ENCODE measurements at places on chromosomes 1 and 21.

GRCh38 chr1:17130138-17130635, 10.9 kb upstream of the PADI2 start:
- H3K27me3 ChIP-seq, result no peaks in the 10 kb centered on the region
- peaks cover 23% of the 10 kb centered on the region for H3K4me1 ChIP-seq
- no peak overlapping the region for H3K27ac ChIP-seq
- H3K36me3 ChIP-seq, result no peaks in the 10 kb centered on the region
- no peak for DNase-seq
- H3K4me3 ChIP-seq, result no peak overlapping the region

- H3K27me3 ChIP-seq, result no peaks in the 10 kb centered on the region
- H3K36me3 ChIP-seq, result no peaks in the 10 kb centered on the region
- DNase-seq, result no peak
- no peak overlapping the region for H3K27ac ChIP-seq
These were observed 78.9 kb upstream of the MROH9 start for GRCh38 chr1:170856455-170856854.

- H3K27ac ChIP-seq, result no peak overlapping the region
- peaks cover 11% of the 10 kb centered on the region for H3K36me3 ChIP-seq
- H3K27me3 ChIP-seq, result peaks cover 7% of the 10 kb centered on the region
- no peak for DNase-seq
- H3K4me3 ChIP-seq, result no peak overlapping the region
These were observed 11.8 kb upstream of the CELSR2 start for GRCh38 chr1:109237512-109237911.

DNA sequence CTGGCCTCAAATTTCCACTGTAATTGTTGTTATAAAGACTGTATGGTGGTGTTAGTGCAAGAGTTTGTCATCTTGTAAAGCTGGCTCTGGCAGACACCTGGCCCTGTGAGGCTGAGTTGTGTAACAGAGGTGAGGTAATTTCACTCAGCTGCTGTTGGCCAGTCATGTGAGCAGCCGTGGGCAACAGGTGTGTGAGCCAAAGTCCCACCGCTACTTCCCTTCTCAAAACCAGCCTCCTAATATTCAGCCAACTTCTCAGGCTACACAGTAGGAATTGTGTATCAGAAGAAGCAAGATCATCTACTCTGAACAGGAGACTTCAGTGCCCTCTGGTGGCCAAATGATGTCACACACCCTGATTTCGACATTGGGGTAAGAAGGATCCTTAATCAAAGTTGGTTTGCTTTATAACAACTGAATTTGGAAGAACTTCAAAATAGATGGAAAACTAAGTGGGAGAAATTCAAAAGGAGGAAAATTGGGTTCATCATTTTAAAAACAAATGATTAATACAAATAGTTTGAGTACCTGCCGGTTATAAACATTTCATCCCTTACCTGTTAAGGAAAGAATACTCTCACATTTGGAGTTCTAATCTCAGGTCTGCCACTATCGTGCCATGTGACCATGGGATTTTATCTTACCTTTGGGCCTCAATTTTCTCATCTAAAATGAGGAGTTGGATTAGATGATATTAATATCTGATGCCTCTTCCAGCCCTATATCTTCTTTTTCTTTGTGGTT, 2.6 kb upstream of the CREG1 start:
- H3K4me3 ChIP-seq, result no peak overlapping the region
- no peaks in the 10 kb centered on the region for H3K27me3 ChIP-seq

- no peak overlapping the region for H3K27ac ChIP-seq
- no peak for DNase-seq
- H3K27me3 ChIP-seq, result no peaks in the 10 kb centered on the region
- H3K36me3 ChIP-seq, result no peaks in the 10 kb centered on the region
- H3K4me1 ChIP-seq, result no peaks in the 10 kb centered on the region
These were observed 38.2 kb downstream of the PRKCZ start for GRCh38 chr1:2088458-2088857.

DNA sequence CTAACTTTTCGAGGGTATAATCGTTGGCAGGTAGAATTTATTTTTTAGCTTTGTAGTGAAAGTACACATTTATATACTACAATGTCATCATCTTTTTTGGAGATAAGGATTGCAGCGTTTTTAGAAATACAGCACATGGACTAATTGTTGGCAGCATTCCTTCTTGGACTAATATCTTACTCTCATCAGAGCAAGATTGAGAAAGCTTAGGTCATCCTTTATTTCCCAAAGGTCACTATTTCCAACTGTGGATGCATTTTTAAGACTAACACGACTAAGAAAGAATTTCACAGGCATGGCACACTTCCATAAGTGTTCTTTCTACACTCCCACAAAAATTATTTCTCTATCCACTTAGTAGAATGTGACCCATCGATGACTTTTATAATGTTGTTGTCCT, 732.3 kb downstream of the NCAM2 start:
- H3K27ac ChIP-seq, result no peak overlapping the region
- H3K27me3 ChIP-seq, result no peaks in the 10 kb centered on the region
- DNase-seq, result no peak

GRCh38 chr1:217029281-217030157, 306.3 kb upstream of the ESRRG start:
- no peaks in the 10 kb centered on the region for H3K36me3 ChIP-seq
- no peaks in the 10 kb centered on the region for H3K4me1 ChIP-seq
- no peak overlapping the region for H3K27ac ChIP-seq
- no peak for DNase-seq

DNA sequence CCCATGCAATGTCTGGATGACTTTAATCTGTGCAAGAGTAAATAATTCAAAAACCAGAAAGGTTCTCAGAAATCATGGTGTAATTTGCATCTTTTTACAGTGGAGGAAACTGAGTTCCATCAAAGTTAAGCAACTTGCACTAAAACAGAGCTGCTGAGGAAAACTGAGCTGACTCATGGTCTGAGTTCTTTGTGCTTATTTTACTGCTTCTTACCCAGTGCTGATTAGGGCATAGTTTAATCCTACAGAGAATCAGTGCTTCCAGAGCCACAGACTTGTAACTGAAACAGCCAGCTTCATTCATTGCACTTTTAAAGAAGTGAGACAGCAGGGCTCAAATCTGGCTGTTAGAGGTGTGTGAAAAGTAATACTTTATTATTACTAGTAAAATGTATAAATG, 10.9 kb upstream of the RWDD3 start:
- H3K27me3 ChIP-seq, result no peaks in the 10 kb centered on the region
- no peak overlapping the region for H3K4me3 ChIP-seq
- DNase-seq, result no peak
- no peak overlapping the region for H3K27ac ChIP-seq
- no peaks in the 10 kb centered on the region for H3K36me3 ChIP-seq

DNA sequence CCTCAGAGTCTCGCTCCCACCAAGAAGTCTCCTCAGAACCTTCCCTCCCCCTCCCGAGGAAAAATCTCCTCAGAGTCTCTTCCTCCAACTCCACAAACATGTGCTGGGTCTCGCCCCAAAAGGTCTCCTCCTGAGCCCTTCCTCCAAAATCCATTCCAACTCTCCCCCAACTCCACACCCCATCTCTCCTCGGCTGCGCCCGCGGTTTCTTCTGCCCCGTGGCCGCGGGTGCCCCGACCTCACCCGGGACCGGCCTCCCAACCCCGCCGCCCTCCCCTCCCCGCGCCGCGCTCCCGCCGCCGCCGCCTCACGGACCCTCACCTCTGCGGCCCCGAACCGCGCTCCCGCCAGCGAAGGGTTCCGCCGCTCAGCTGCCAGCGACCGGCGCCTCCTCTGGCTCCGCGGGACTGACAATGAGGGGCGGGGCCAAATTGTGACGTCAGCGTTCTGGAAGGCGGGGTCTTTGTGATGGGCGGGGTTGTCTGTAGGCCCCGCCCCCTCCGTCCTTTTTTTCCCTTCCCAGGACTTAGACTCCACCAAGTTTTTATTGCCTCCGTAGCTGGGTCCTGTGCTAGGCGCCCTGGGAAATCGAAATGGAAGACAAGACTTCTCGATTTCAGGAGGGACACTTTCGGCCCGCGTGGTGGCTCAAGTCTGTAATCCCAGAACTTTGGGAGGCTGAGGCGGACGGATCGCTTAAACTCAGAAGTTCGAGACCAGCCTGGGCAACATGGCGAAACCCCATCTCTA, at the start of gene LUZP1:
Gene LUZP1 (minus strand): TSS at position 412 of the 750 bp plus-strand sequence.
- H3K4me1 ChIP-seq, result peaks cover 35% of the 10 kb centered on the region
- no peaks in the 10 kb centered on the region for H3K27me3 ChIP-seq
- H3K36me3 ChIP-seq, result no peaks in the 10 kb centered on the region
- peak within 1 kb of the TSS; percentile 34 for H3K27ac ChIP-seq

GRCh38 chr1:19287436-19288185, 959 bp downstream of the AKR7A3 start:
- DNase-seq, result no peak
- H3K4me1 ChIP-seq, result peaks cover 7% of the 10 kb centered on the region
- H3K27ac ChIP-seq, result no peak overlapping the region
- H3K27me3 ChIP-seq, result peaks cover 3% of the 10 kb centered on the region

- no peak overlapping the region for H3K27ac ChIP-seq
- H3K27me3 ChIP-seq, result no peaks in the 10 kb centered on the region
These were observed 25.8 kb downstream of the OSBPL9 start for GRCh38 chr1:51642739-51643142.

GRCh38 chr1:96039910-96040309, 681.7 kb upstream of the PTBP2 start:
- H3K4me3 ChIP-seq, result no peak overlapping the region
- no peaks in the 10 kb centered on the region for H3K4me1 ChIP-seq
- no peaks in the 10 kb centered on the region for H3K36me3 ChIP-seq
- no peak for DNase-seq
- no peaks in the 10 kb centered on the region for H3K27me3 ChIP-seq
- H3K27ac ChIP-seq, result no peak overlapping the region

DNA sequence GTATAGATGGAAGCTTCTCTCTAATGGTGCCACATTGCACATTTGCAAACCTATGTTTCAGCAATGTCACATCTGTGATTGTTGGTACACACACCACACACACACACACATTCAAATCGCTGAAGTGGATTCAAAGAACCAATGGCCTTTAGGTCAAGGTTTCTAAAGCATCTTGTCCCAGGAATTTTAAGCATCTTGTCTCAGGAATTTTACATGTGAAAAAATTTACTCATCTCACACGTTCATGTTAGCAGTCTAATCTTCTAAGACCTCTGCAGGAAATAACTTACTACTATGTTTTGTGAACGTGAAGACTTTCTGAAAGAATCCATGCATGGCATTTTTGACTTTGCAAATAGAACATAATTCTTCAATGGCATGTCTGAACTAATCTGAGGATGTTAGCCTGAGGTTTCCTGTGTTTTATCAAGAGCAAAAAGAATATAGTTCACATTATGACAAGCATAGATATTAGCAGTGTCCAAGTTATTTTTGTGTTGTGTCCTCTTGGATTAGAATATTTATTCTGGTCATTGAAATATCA, 125.1 kb downstream of the CYYR1 start:
- H3K27me3 ChIP-seq, result no peaks in the 10 kb centered on the region
- H3K36me3 ChIP-seq, result no peaks in the 10 kb centered on the region
- no peak overlapping the region for H3K27ac ChIP-seq

DNA sequence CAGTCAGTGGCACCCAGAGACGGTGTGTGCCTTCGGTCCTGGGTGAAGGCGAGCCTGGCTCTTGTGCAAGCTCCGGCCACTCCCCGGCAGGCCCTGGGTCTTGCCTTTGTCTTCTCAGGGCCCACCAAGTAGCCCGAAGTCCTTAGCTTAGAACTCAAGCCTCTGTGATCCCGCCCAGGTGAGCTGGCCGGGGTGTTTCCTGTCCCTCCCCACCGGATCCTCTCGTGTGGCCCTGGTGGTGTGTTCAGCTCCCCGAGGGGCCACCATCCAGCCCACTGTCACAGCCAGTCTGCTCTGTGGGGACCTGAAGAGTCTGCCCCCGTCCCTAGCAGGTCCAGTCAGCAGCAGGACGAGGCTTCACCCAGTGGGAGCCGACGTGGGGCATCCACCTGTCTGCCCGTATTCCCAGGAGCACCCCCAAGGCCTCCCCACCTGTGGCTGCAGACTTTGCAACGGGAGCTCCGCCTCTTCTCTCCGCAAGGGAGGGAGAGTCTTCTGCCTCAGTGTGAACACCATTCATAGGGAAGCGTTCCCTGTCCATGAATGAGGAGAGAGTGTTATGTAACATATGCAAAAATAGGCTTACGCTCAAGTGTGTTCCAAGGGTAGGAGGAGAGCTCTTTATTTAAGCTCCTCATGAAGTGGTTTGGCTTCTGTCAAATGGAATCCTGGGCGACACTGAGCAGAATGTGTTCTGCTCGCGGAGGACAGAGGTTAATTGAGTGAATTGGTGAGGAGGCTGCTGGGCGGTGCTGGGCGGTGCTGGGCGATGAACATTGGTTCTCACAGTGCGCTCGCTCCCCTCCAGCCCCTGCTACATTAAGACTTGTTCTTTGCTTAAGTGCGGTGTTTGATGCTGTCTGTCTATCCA, 108.9 kb downstream of the CRYAA start:
- no peaks in the 10 kb centered on the region for H3K36me3 ChIP-seq
- H3K27me3 ChIP-seq, result peaks cover 10% of the 10 kb centered on the region
- DNase-seq, result no peak
- no peak overlapping the region for H3K27ac ChIP-seq

GRCh38 chr1:224399887-224400286, 34.7 kb downstream of the WDR26 start:
- H3K27ac ChIP-seq, result no peak overlapping the region
- no peak overlapping the region for H3K4me3 ChIP-seq

DNA sequence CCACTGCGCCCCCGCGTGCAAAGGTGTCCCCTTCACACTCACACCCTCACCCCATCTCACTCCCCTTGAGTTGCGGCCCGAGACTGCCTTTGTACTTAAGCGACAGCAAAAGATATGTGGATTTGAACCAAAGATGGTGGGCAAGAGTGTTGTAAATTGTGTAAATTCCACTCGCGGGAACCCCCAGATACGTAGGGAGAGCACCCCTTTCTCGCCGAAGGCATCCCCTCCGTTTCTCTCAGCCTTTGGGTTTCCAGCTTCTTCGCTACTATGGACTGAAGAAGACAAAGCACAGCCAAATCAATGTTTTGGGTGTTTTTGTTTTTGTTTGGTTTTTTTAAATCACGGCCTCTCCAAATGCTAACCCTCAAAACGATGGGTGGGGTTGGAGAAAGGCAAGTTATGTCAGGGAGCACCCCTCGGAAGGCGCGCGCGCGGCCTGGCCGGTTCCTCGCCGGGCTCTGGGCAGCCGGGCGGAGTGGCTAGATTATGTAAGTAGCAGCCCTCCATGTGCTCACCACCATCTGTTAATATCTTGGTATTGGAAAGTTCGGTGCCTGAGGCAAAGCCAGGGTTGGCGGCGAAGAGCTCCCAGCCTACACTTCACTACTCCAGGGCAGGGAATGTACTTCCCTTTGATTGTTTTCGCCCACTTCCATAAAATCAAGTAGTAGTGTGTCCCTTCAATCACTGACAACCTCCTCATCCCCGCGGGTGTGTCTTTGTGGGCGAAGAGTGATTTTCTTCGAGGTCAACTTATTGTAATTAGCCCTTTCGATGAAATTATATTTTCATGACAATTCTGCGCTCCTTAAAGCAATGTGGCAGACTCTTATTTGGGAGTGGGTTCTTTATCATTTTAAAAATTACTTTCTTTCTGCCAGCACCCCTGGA, 4.0 kb upstream of the PROX1 start:
- H3K4me3 ChIP-seq, result no peak overlapping the region
- no peaks in the 10 kb centered on the region for H3K36me3 ChIP-seq
- H3K27ac ChIP-seq, result no peak overlapping the region
- peaks cover 25% of the 10 kb centered on the region for H3K4me1 ChIP-seq

DNA sequence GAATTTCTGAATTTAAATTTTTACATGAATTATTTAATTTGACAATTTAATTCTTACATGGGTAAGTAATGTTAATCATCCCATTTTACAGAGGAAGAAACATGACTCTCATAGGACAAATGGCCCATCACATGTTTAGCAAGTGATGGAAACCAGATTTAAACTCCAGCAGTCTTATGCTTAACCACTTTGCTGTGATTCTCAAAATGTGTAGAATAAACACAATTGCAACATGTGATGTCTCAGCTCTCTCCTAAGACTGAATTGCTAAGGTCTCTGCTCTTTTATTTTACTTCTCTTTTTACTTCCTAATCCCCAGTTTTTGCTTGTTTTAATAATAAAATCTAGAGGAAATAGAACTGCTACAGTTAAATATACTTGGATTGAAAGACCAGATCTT, 42.8 kb downstream of the HS2ST1 start:
- H3K36me3 ChIP-seq, result no peaks in the 10 kb centered on the region
- H3K4me3 ChIP-seq, result no peak overlapping the region
- no peak for DNase-seq

All from common myeloid progenitor, CD34-positive (primary cell).